Stomach (tissue), 19 donors: ENCODE measurements at places on chromosomes 5 and 9. TPM values are rescaled to one million over a fixed set of nuclear protein-coding genes. Genes with fewer than 3 reads are reported as not detected.

The C5orf58 gene
- not detected for total RNA-seq

DNA sequence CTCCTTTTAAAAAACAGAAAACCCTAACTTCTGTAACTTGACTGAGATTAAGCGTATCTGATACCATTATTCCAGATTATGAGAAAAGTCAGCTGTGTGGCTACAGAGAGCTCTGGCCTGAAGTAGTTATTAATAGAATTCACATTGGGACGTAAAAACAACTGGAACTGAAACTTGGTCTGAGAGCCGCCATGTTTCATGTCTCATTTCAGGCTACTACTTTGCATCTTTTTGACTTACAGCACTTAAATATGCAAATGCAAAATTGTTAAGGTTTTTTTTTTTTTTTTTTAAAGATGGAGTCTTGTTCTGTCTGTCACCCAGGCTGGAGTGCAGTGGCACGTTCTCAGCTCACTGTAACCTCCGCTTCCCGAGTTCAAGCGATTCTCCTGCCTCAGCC, 25.2 kb downstream of the MAP3K1 start:
- no peaks in the 10 kb centered on the region for H3K36me3 ChIP-seq
- H3K4me3 ChIP-seq = no peak overlapping the region
- no peak overlapping the region for H3K27ac ChIP-seq

The C1QTNF2 gene
- total RNA-seq = 4.0 TPM

The GPR107 gene
- total RNA-seq = 31.7 TPM

- no peak for DNase-seq
- H3K27ac ChIP-seq = peak overlapping the region; percentile 82
- peaks cover 14% of the 10 kb centered on the region for H3K36me3 ChIP-seq
- peaks cover 37% of the 10 kb centered on the region for H3K4me1 ChIP-seq
- peak overlapping the region; percentile 67 for H3K4me3 ChIP-seq
Observed at GRCh38 chr9:34647084-34647403, 569 bp downstream of the GALT start.

DNA sequence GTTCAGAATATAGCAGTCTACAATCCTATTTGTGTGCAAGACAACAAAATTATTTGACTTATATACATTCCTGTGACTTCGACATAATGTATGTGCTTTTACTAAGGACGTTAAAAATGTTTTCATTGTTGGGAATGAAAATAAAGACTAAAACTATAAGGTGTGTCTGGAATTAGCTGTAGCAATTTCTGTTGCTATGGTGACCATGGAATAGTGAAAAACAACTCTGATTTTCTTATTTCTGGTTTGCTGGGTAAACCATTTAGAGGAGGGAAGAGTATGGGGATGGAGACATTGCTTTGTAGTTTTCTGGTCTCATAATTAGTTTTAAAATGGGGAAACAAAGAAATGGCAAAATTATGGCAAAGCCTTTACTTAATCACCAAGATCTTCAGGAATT, 343.2 kb downstream of the SEMA5A start:
- no peaks in the 10 kb centered on the region for H3K27me3 ChIP-seq
- no peaks in the 10 kb centered on the region for H3K4me1 ChIP-seq
- H3K4me3 ChIP-seq = no peak overlapping the region
- H3K27ac ChIP-seq = no peak overlapping the region

The RANBP17 gene
- total RNA-seq = 25.7 TPM

DNA sequence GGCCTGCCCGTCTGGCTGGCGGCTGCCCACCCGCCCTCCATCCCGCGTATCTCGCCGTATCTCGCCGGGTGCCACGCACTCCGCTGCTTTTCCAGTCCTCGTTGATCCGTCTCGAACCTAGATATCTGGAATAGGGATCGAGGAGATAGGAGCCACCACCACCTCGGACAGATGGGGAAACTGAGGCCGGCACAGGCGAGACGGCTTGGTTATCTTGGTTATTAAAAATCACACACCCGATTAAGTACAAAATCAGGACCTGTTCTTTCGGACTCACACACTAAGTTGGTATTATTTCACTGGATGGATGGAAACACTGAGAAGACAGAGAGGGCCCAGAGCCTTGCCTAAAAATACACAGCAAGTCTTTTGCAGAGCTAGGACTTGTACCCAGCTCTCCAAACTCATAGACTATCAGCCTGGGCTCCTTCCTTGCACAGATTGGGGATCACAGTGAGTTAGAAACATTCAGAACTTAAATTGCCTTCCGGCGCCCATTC, 678 bp downstream of the SLC26A2 start:
- no peaks in the 10 kb centered on the region for H3K27me3 ChIP-seq
- peaks cover 20% of the 10 kb centered on the region for H3K4me1 ChIP-seq
- peak overlapping the region; percentile 80 for H3K4me3 ChIP-seq
- DNase-seq = no peak
- peak overlapping the region; percentile 80 for H3K27ac ChIP-seq
- H3K36me3 ChIP-seq = no peaks in the 10 kb centered on the region

- peaks cover 6% of the 10 kb centered on the region for H3K4me1 ChIP-seq
- no peak overlapping the region for H3K4me3 ChIP-seq
- DNase-seq = no peak
- H3K27ac ChIP-seq = no peak overlapping the region
Observed at GRCh38 chr9:19473605-19474004, 64.8 kb downstream of the ACER2 start.

DNA sequence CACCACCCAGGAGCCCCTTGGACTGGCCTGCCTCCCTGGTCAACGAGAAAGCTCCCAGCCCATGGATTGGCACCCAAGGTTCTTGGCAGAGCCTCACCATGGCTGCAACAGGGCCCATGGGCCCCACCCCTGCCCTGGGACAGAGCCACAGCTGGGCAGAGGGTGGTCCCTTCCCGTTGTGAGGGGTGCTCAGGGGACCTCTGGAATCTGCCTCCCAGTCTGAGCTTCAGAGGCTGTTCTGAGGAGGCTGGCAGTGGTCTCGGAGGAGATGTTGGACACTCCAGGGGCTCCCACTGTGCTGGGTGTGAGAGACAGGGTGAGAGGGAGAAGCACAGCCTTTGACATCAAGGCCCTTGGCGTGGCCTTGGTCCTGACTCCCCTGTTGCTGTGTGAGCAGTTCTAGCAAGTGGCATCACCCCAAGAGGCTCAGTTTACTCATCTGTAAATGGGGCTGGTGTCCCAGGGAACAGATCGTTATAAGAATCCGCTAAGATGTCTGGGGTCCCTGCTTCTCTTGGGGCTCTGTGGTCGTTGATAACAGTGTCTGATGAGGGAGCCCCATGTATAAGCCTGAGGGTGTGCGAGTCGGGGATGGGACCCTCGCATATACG, 33.0 kb downstream of the LHX3 start:
- no peak overlapping the region for H3K27ac ChIP-seq
- H3K27me3 ChIP-seq = no peaks in the 10 kb centered on the region
- DNase-seq = no peak
- no peaks in the 10 kb centered on the region for H3K36me3 ChIP-seq
- H3K4me3 ChIP-seq = no peak overlapping the region

DNA sequence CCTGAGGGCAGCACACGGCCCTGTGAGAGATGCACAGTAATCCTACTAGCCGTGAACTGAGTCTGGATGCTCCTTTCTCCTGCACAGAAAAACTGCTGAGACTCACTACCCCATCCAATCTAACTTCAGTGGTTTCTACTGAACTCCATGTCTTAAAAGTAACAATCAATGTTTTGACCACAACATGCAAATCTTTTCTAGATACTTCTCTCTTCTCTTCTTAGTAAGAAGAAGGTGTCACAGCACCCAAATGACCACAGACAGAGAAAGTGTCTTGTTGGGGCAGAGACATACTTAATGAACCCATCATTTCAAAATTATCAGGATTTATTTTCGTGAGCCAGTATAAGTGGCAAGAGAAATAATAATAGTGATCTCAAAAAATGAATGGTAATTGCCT, 285.8 kb upstream of the MEF2C start:
- H3K4me3 ChIP-seq = no peak overlapping the region
- no peak overlapping the region for H3K27ac ChIP-seq
- no peaks in the 10 kb centered on the region for H3K36me3 ChIP-seq
- H3K4me1 ChIP-seq = no peaks in the 10 kb centered on the region
- no peaks in the 10 kb centered on the region for H3K27me3 ChIP-seq

GRCh38 chr9:29437526-29437925, 1864.2 kb upstream of the C9orf72 start:
- no peak overlapping the region for H3K4me3 ChIP-seq
- H3K4me1 ChIP-seq = no peaks in the 10 kb centered on the region
- no peaks in the 10 kb centered on the region for H3K27me3 ChIP-seq

- no peaks in the 10 kb centered on the region for H3K27me3 ChIP-seq
- H3K36me3 ChIP-seq = no peaks in the 10 kb centered on the region
- peak overlapping the region; percentile 89 for H3K27ac ChIP-seq
- DNase-seq = peak; percentile 46
Observed at GRCh38 chr9:694403-695154, 146.9 kb upstream of the DMRT1 start.

The TSC1 gene
- total RNA-seq = 120 TPM

DNA sequence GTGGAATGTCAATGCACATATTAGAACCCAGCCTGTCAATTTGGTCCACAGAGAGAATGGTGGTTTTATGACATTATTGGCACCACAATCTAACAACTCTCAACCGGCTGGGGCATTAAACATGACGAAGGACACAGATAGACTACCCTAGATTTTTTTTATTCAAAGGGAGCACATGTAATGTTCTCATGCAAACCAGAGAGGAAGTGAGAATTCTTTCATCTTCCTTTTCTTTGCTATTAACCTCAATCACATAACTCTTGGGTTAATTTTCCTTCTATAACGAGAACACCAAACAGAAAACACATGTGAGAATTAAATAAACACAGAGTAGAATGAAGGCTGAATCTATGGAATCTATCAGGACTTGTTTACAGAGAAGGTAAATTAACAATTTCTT, 94.9 kb upstream of the TNC start:
- H3K36me3 ChIP-seq = no peaks in the 10 kb centered on the region
- H3K27me3 ChIP-seq = no peaks in the 10 kb centered on the region
- no peak overlapping the region for H3K27ac ChIP-seq
- no peaks in the 10 kb centered on the region for H3K4me1 ChIP-seq
- no peak overlapping the region for H3K4me3 ChIP-seq

The FOXD4L5 gene
- total RNA-seq = not detected

DNA sequence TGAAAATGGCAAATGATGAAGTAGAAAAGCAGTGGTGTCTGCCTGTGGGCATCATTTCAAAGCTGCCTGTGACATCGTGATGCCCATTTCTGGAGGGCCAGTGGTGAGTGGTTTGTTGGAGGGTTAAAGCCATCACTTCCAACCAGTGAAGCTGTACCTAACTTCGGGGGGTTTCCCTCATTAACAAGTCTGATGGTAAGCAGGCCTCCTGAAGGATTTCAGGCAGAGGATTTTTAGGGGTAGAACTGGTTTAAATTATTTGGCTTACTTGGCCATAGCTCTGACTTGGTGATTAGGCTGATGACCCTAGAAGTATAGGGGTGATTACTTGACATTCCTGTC, 10.7 kb downstream of the TNFAIP8 start:
- peaks cover 11% of the 10 kb centered on the region for H3K4me1 ChIP-seq
- no peak overlapping the region for H3K4me3 ChIP-seq
- no peaks in the 10 kb centered on the region for H3K27me3 ChIP-seq
- peak overlapping the region; percentile 37 for H3K27ac ChIP-seq
- DNase-seq = no peak
- H3K36me3 ChIP-seq = no peaks in the 10 kb centered on the region

DNA sequence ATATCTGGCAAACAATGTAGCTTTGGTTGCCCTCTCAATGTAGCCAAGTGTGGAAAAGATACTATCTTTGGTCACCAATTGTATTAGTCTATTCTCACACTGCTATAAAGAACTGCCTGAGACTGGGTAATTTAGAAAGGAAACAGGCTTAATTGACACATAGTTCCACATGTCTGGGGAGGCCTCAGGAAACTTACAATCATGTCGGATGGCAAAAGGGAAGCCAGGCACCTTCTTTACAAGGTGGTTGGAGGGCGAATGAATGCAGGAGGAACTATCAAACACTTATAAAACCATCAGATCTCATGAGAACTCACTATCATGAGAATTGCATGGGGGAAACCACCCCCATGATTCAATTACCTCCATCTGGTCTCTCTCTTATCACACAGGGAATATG, 133.1 kb upstream of the TBCA start:
- no peak overlapping the region for H3K27ac ChIP-seq
- no peak for DNase-seq
- no peak overlapping the region for H3K4me3 ChIP-seq
- H3K27me3 ChIP-seq = no peaks in the 10 kb centered on the region
- H3K4me1 ChIP-seq = no peaks in the 10 kb centered on the region
- H3K36me3 ChIP-seq = no peaks in the 10 kb centered on the region

DNA sequence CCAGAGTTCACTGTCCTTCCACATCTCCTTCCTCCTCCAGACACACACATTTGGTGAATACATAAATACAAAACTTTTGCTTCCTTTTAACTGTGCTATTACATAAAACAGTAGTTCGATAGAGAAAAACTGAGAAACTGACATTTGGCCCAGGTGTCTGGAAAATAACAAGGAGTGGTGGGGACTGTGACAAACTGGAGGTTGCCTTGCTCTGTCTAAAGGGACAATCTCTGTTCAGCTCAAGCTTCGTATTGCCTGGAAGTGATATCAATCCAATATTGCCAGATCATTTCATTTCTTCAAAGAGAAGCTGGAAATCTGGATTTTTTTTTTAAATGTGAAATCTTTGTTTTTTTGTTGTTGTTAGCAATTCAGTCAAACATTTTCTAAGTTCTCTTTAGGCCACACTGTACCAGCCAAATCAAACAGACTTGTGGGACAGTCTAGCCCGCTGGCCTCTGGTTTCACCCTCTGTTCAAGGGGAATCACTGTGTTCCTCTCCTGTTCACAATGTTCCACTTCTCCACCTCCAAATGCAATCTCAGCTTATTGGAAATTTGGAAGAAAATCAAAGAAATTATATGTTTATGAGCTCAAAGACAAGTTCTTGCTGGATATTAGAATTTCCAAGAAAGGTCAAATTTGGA, 612.5 kb downstream of the KIF4B start:
- H3K36me3 ChIP-seq = no peaks in the 10 kb centered on the region
- no peaks in the 10 kb centered on the region for H3K27me3 ChIP-seq
- no peak for DNase-seq
- no peaks in the 10 kb centered on the region for H3K4me1 ChIP-seq

GRCh38 chr5:141430332-141431113, at the start of gene PCDHGA12:
PCDHGA12 (plus strand) TSS chr5:141430507; CDS start chr5:141430760, 253 bp downstream.
- H3K27me3 ChIP-seq = peaks cover 71% of the 10 kb centered on the region
- DNase-seq = no peak
- H3K4me3 ChIP-seq = peak within 1 kb of the TSS; percentile 30
- H3K27ac ChIP-seq = no peak within 1 kb of the TSS
- H3K4me1 ChIP-seq = no peaks in the 10 kb centered on the region
- H3K36me3 ChIP-seq = peaks cover 24% of the 10 kb centered on the region

GRCh38 chr5:51414516-51414915, 31.3 kb downstream of the ISL1 start:
- H3K36me3 ChIP-seq = no peaks in the 10 kb centered on the region
- H3K4me3 ChIP-seq = no peak overlapping the region
- H3K27me3 ChIP-seq = no peaks in the 10 kb centered on the region

DNA sequence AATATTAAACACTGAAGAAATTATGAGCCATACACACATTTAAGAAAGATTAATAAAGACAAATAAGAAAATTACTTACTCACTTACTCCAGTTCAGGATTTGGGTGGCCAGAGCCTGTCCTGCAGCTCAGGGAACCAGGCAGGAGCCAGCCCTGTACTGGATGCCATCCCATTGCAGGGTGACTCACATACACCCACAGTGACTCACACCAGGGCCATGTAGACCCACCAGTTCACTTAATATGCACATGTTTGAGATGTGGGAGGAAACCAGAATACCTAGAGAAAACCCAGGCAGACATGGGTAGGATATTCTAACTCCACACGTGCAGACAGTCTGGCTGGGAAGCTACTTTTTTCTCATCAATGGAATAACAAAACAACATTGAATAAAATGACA, 49.6 kb upstream of the ADRB2 start:
- no peaks in the 10 kb centered on the region for H3K27me3 ChIP-seq
- H3K4me3 ChIP-seq = no peak overlapping the region
- no peaks in the 10 kb centered on the region for H3K4me1 ChIP-seq
- DNase-seq = peak; percentile 35
- H3K36me3 ChIP-seq = no peaks in the 10 kb centered on the region
- H3K27ac ChIP-seq = no peak overlapping the region
